ENCODE measurements at places on chromosomes 12 and 14.

DNA sequence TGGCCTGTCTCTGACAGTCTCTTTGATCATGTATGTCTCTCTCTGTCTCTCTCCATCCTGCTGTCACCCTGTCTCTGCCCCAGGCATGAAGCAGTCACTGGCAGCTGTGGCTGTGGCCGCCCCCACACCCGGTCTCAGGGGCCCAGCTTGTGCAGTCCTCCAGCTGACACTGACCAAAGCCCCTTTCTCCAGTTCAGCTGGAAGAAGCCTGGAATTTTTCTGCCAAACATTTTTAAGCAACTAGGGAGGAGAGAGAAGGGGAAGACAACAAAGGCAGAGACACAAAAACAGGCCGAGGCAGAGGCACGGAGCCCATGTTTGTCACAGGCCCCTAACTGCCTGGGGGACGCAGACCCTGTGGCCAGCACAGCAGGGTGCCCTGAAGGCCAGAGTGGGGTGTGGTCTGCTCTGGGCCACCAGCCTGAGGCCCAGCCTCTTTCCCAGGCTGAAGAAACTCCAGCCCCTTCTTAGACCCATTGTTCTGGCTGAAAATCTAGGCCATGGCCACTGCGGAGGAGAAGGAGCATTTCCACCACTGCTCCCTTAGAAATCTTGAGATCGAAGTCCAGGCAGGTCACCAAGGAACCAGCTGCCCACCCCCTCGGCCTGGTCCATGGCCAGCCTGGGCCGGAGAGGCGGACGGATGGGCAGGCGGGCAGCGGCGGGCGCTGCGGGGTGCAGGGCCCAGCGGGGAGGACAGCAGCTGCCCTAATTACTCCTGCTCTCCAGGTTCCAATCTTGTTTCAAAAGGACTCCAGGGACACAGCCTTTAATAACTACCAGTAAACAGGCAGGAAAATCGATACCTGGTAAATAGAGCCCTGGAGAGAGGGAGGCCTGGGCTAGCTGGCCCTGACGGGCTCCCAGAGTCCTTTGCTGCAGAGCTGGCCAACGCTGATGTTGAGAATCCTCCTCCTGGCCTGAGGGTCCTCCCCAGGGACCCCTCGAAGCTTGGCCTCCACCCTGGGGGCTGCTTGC is 14.9 kb downstream of the DTX1 start:
- DNase-seq: no peak

DNA sequence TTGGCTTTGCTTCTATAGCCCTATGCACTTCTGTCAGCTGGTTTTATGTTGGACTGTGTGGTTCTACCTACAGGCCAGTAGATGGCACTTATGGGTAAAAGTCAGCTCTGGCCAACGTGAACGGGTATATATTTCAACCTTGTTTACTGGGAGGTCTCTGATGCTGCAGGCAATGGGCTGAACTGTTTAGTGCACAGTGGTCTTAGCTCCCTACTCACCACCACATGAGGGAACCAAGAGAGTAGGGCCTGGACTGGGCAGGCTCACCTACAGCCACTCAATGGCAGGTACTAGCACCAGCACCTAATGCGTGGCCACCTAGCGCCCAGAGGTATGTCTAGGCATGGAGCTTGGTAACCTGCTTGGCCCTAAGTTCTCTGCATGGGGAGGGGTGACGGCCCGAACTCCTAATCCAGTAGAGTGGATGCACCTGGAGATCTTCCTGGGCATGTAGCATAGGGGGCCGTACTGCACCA is 481.8 kb downstream of the TMEM117 start:
- no peak for DNase-seq

- peak; percentile 63 for DNase-seq
Measured at GRCh38 chr14:106831322-106831720, 1304.9 kb downstream of the TMEM121 start.

DNA sequence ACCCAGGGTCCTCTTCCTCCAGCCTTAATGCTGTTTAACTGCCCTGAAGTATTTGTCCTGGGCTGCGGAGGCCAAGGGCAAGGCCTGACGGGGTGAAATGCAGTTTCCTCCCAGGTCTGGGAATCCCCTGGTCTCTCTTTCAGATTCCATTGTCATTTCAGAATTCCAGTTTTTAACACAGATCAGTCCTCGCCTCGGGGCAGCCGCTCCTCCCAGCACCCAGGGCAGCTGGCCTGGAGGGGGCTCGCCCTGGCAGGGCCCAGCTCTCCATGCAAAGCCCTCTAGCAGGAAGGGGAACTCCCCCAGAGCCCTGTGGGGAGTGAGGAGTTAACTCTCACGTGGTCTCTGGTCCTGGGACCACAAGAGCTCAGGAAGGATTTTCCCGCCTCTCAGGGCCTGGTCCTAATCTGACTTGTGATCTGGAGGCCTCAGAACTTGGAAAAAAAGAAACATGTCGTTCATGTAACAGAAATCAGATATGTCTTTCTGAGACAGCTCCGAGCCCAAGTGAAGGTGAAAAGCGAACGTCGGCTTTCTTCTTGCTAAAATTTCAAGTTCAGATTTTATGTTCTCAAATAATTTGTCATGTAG is 265.6 kb upstream of the SFSWAP start:
- no peak for DNase-seq

- no peak for DNase-seq
Measured at GRCh38 chr12:10540776-10541205, 35.1 kb downstream of the EIF2S3B start.

DNA sequence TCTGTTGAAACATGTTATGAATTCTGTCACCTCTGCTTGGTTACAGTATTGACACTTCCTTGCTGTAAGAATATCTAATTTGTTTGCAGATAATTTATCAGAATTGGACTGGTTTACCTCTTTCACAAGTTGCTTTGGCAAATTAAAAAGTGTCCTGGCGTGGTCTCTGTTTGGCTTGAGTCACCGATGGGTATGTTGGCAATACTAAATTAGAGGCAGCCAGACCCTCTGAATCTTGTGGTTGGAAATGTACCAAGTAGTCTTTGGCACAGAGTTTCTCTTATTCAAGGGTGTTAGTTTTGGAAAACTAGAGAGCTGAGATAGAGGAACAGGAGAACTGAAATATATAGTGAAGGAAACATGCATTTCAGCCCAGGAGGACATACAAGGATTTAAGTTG is 521.1 kb upstream of the MGAT4C start:
- no peak for DNase-seq

GRCh38 chr12:121284551-121285390 is 11.7 kb downstream of the CAMKK2 start:
- DNase-seq: no peak
